Activated naive CD4-positive, alpha-beta T cell treated with Interleukin-2 at 50 U/mL for 16 hours (primary cell): ENCODE measurements at places on chromosomes 11 and 22.

DNA sequence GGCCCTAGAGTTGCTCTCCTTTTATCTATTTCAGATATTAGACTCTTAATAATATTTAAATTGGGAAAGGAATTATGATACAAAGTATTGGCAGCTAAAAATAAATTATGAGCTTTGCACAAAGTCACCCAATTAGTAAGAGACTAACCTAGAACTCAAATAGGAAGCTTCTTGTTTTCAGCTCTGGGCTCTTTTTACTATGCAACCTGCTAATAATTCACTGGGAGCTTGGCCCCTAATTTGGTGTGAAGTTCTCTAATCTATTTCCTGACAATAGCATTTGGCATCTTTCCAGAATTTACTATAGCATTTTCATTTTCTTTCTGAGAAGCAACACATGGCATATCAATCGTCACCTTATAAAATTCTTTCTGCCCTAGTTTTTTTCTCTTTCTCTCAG is 727.7 kb upstream of the ANO5 start:
- DNase-seq, result no peak

DNA sequence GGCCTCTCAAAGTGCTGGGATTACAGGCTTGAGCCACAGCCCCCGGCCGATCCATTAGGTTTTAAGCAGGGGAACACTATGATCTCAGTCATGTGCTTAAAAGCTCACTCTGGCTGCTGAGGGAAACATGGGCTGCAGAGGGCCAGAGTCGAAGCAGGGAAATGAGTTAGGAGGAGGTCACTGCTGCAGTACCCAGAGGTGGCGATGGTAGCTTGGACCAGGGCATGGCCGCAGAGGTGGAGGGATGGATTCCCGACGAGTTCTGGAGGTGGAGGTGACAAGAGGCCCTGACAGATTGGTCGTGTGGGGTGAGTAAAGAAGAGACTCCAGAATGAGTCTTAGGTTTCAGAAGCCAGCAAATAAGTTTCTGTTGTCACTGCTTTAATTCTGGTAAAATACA is 54.4 kb upstream of the INCENP start:
- no peak for DNase-seq

DNA sequence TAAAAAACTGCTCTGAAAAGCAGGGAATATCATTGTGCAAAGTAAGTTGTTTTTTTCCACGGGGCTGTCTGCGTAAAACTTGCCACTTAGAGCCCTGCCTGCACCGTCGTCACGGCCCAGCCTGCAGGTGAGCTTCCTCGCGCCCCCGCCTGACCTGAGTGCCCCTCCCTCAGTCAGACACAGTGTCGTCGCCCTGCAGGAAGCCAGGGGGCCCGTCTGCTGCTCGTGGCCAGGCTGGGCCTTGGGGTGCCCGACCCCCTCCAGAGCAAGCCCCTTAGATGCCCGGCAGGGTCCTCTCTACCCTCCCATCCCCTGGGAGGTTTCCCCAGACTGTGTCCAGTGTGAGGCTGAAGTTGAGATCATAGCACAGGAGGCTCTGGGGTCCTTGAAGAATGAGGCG is 31.6 kb downstream of the SBF1 start:
- no peak for DNase-seq

GRCh38 chr11:124749912-124750311 is 2.1 kb downstream of the VSIG2 start:
- DNase-seq, result no peak

DNA sequence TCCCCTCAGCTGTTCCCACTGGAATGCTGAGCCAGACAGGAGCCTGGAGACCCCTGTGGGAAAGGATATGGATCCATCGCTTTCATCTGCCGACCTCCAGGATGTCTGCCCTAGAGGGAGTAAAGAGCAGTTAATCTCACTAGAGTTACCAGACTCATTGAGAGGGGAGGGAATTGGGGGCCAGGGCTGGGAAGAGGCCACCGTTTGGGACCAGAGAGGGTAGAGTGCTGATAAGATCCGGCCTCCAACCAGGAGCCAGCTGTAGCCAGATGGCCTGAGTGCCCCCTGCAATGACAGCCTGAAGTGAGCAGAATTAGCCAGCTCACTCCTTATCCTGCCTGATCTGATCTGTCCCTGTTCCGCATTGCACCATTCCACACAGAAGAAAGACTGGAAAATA is 3.7 kb upstream of the APLNR start:
- DNase-seq, result no peak

DNA sequence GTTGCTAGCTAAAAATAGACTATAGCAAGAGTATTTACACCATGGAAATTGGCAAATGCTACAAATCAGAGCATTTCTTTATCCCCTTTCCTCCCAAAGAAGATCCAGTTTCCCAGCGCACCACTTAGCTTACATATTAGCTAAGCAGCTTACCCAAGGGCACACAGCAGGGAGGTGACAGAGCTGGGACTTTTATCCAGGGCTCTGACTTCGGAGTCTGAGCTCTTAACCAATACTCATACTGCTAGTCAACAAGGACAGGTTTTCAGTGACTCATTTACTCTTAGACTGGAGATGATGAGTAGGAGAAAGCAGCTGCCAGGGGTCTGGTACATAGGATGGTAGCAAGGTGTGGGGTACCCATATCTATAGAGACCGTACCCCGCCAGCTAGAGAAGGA is 38.4 kb downstream of the NAV2 start:
- DNase-seq, result no peak

- peak; percentile 16 for DNase-seq
These were observed 2.4 kb upstream of the TRIM68 start for GRCh38 chr11:4610258-4610935.

GRCh38 chr11:118889797-118890196 is 6.1 kb downstream of the CXCR5 start:
- no peak for DNase-seq

DNA sequence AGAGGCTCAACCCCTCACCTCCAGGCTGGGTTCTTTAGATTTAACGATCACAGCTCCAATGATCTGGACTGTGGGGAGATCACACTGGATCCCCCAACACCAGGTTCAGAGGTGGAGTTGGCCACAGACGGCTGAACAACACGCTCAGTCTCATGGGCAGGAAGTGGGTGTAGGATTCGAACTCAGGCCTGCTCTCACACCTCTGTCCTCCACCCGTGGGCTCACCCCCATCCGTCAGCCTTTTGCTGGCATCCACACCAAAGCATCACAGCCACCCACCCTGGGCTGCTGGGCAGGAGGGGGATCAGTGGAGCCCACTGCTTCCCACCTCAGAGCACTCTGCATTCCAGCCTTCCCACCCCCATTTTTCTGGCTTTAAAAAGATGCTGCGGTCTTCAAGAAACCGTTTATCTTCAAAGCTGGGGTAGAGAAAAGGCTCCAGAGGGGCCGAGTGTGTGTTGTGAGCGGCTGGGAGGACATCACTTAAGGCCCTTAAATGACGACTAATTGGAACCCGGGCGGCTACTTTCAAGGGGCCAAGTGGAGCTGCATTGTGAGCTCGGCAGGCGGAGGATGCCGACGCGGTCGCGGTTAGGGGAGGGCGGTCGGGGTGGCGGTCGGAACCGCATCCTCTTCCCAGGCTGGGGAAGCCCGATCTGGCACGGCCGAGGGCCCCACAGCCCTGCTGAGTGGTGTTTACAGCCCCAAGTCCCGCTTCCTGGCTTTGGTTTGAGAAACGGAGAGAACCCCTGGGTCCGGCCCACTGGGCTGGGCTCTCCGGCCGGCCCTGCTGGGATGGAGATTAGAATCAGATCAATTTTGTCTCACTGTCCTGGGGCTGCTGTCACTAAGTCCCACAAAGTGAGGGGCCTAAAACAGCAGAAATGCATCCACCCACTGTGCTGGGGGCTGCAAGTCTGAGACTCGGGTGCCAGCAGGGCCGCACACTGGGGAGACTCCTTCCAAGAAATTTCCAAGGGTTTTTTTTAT is 15.9 kb upstream of the FGF3 start:
- DNase-seq, result no peak

DNA sequence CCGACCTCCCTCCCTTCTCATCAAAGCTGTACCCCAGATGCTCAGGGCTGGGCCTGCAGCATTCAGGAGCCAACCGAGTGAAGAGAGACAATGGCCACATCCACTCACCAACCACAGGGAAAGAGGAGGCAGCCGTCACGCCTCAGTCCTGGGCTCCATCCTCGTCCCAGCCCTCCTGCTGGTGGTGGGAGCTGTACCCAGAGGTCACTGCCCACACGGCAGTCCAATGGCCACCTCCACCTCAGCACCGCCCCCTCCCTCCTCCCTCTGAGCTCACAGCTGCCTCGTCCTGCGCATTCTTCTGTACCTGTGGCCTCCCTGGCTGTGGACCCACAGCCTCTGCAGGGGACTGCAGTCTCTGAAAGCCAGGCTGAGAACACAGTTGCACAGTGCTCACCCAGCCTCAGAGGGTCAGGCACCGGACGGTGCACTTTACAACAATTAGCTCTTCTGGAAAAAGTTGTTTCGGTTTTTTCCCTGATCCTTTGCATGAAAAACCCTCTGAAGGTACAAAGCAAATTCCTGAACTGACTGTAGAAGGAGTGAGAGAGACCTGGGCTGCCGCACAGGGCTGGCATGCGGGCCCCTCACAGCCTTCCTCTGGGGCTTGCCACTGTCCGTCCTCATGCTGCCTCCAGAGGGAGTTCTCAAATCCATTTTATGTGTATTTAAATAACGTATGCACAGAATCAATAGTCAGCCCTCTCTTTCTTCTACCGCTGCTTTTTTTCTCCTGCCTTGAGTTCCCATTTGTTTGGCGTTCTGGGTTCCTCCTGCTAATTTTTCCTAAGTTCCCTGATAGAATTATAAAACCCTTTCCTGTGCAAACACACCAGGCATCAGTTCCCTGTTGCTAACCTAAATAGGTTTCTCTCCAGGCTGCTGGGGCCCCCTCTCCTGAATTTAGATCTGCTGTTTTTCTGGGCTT is 52.7 kb downstream of the PHF21B start:
- DNase-seq, result no peak

GRCh38 chr11:39345834-39346442 is 2113.5 kb downstream of the LRRC4C start:
- DNase-seq, result no peak

GRCh38 chr11:127471662-127472061 is 471.1 kb upstream of the KIRREL3 start:
- DNase-seq, result no peak

DNA sequence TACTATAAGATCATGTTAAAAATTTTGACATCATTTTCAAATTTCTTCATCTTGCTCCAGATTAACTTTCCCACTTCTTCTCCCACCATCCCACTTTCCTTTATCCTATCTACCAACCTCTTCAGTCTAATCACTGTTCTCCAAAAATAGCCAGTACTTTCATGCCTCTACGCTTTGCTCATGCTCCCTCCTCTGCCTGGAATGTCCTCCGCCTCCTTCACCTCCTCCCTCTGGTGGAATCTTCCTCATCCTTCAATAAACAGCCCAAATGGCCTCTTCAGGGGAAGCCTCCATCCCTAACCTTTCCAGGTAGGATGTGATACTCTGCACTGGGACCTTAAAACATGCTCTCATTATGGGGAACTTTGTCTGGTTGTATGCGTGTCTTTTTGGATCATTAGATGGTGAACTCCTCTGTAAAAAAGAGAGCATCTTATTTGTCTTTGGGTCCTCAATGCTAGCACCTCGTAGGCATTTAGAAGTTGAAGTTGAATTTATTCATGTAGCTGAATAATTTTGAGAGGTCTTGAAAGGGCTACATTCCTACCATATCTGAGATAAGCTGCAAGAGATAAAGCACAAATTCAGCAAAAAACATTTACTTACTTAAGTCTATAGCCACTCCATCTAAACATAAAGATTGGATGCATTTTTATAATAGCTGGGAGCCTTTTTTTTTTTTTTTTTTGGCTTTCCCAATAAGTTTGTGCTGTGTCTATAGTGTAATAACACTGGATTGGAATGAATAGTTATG is 8.0 kb upstream of the CSRP3 start:
- no peak for DNase-seq

DNA sequence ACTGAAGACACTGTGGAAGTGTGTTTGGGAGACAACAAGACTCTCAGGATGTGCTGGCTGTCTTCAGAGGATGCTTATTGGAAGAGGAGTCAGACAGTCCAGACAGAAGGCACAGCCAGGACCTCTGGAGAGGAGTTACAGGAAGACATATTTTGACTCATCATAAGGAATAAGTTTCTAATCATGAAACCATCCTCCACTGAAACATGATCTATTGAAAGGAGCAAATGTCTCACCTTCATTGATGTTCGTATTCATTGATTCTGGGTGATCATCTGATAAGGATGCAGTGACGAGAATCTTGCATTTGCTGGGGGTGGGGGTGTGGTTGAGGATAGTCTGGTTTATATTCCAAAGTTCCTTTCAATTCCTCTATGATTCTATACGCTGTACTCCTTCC is 2.5 kb upstream of the CXCR5 start:
- no peak for DNase-seq

GRCh38 chr22:46914481-46914880 is 152.0 kb downstream of the TBC1D22A start:
- DNase-seq, result no peak

- no peak for DNase-seq
These were observed 41.8 kb downstream of the OSBPL5 start for GRCh38 chr11:3123305-3123704.

- DNase-seq, result no peak
These were observed 7.1 kb upstream of the CD44 start for GRCh38 chr11:35131886-35132285.

GRCh38 chr11:124581817-124582216 is 12.0 kb downstream of the OR8A1 start:
- DNase-seq, result no peak

- DNase-seq, result peak; percentile 20
These were observed 69.6 kb downstream of the RAB30 start for GRCh38 chr11:83002053-83002452.

DNA sequence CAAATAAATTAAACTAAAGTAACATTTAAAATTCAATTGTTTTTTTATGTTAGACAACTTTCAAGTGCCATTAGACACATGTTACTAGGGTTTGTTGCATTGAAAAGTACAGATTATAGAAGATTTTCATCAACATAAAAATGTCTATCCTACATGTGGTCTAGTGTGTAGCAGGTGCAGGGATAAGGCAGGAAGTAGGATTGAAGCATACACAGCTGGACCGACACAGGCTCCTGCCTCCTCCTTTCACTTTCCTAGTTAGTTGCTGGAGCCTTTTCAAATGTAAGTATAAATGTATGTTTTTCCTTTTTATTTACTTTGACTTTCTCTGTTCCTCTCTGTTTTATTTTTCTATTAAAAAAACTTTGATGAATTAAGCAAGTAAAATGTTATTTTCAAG is 246.9 kb upstream of the LUZP2 start:
- no peak for DNase-seq

DNA sequence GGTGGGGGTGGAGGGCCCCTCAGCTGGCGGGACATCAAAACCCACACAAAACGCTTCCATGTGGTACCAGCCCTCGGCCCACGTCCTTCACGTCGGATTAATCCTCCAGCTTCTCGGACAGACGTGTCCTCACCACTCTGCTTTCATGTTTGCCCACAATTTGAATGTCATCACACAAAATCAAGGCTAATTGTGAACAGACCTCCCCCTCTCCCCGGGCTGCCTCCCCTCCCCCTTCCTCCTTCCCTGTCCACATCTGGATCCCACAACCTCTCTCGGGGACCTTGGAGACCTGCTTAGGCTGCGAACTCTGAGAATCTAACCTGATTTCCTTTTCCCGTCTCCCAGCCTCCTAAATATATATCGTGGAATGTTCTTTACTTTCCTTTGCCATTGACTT is 262.9 kb downstream of the MN1 start:
- no peak for DNase-seq
